ENCODE measurements at places on chromosomes 2 and 18. TPM values are rescaled to one million over a fixed set of nuclear protein-coding genes. Genes with fewer than 3 reads are reported as not detected.

DNA sequence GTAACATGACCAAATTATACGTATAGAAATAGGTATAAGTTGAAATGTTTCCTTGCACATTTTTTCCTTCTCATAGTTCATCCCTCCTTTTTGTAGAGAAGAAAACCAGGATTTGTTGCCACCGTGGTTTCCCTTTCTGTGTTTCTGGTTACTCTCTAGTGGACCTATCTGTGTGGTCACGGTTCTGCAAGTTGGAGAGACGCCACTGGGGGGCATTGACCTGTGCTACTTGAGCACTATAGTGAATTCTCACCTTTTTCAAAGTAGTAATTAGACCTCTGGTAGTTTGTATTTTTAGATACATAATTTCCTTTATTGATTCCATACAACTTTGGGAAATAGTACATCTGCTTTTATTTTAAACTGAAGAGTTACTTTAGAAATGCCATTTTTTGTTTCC is 444.8 kb downstream of the PTPRM start:
- no peak for DNase-seq

DNA sequence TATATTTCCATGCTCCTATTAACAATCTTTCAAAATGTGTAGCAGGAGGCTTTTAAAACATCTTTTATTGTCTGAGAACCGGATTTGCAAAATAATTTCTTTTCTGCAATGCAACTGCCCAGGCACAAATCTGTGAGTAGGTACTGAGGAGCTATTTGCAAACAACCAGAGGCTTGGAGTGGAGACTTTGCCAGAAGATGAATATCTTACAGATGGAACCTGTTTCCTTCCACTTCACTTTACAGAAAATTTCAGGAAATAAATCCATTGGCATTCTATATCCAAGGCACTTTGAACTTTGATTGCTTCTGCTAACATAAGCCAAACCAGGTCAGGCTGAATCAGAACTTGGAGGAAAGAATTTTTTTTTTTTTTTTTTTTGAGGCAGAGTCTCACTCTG is 237.4 kb upstream of the REV1 start:
- no peak for DNase-seq

DNA sequence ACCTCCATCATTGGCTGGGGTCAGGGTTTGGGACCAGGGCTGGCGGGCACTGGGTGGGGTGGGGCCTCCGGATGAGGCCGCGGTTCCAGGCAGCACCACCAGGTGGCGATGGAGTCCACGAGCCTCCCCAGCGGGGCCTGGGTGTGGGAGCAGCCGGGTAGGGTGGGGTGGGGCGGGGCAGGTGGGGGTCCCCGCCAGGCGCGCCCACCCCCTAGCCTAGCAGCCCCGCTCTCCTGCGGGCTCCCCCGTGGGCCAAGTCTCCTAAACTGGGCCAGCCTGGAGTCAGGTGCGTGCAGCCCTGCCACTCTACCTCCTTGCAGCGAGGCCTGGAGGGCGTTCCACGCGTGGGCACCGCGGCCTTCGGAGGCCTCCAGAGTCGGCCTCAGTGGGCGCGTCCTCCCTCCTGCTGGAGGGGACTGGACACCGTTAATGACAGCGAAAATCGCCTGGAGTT is 187.5 kb downstream of the TWIST2 start:
- peak; percentile 27 for DNase-seq

DNA sequence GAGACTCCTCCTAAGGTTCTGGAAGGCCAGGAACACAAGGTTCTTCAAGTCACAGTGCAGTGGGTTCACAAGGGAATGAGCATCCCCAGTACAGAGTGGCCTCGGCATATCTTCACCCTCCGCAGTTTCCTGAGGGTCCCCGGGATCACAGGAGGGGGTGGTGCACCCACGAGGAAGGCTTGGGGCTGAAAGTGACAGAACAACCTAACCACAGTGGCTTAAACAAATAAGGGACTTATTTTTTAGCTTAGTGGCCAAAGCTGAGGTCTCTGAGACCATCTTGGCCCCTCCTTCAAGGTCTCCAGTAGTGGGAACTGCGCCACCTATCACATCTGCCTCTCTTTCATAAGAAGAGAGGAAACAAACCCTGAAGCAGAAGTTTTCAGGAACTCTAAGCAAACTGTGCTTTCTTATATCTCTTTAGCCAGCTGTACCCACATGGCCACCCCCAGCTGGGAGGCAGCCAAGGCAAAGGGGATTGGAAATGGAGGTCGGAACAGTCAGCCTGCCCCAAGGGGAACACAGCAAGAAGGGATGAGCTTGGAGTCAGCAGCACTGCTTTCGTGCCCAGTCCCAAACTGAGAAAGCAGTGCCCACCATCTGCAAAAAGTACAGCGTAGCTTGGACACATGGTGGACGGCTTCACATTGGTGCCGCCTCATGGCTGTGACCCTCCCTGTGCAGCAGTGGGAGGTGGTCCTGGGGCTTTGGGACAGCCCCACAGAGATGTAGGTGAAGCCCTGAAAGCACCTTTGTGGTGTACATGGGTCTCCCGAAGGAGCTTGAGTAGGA is 260.0 kb upstream of the ID2 start:
- no peak for DNase-seq

- no peak for DNase-seq
Observed at GRCh38 chr2:64402876-64403275, 51.1 kb upstream of the LGALSL start.

GRCh38 chr18:62497190-62497772 is 25.5 kb upstream of the ZCCHC2 start:
- DNase-seq = no peak

The SIGLEC15 gene
- total RNA-seq = not detected

The RBM43 gene
- 30.6 TPM for total RNA-seq

Data from naive thymus-derived CD8-positive, alpha-beta T cell (primary cell).